Kidney capillary endothelial cell (primary cell): ENCODE measurements at places on chromosomes 1 and 21.

GRCh38 chr21:29017639-29018237 is 1.4 kb downstream of the RWDD2B start:
- no peak for DNase-seq

DNA sequence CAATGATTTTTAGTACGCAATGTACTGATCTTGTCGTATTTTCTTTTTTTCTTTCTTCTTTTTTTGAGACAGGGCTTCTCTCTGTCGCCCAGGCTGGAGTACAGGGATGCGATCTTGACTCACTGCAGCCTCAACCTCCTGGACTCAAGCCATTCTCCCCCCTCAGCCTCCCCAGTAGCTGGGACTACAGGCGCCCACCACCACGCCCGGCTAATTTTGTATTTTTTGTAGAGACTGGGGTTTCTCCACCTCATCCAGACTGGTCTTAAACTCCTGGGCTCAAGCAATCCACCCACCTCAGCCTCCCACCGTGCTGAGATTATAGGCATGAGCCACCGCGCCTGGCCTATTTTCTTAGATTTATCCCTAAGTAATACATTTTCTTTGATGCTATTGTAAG is 43.9 kb upstream of the COL6A2 start:
- DNase-seq: no peak

- DNase-seq: peak; percentile 91
These were observed 1.7 kb downstream of the IRF2BP2 start for GRCh38 chr1:234608025-234608910.

GRCh38 chr1:161185282-161185682 is 8.0 kb upstream of the B4GALT3 start:
- peak; percentile 92 for DNase-seq

- DNase-seq: peak; percentile 69
These were observed 40.2 kb downstream of the TBX19 start for GRCh38 chr1:168320800-168321450.

DNA sequence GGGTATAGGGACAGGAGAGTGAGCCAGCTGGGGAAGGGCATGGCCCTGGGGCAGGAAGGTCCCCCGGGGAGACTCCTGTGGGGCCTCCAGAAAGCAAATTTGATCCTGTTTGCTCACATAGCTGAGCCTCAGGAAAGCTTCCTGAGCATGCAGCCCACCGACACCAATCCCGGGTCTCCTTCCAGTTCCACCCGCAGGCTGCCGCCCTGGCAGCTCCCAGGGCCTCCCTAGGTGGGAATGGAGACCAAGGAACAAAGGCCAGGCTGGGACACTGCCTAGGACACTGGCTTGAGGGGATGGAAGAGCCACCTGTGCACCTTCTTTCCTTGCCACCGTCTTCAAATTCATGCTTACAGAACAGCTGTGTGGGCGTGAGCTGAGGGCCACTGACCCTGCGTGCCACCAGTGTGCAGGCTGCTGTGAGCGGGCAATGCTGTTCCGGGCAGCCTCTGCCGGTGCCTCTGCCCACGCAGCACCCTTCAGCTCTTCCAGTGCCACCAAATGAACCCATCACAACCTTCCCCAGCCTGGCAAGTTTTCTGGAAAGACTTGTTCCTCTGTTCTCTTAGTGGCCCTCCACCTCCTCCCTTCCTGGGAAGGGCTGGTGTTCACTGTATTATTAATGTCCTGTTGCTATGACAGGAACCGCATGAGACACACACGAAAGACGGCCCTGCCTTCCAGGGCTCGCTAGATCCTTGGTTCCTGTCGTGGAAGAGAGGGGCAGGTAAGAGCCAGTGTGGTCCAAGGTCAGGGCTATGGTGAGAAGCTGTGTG is 53.6 kb downstream of the ACBD3 start:
- DNase-seq: no peak

- no peak for DNase-seq
These were observed 32.4 kb downstream of the CDK18 start for GRCh38 chr1:205536759-205537361.

- no peak for DNase-seq
These were observed 142.6 kb downstream of the ZNF644 start for GRCh38 chr1:90879281-90879680.

GRCh38 chr1:227574926-227575325 is 11.6 kb downstream of the ZNF678 start:
- no peak for DNase-seq

DNA sequence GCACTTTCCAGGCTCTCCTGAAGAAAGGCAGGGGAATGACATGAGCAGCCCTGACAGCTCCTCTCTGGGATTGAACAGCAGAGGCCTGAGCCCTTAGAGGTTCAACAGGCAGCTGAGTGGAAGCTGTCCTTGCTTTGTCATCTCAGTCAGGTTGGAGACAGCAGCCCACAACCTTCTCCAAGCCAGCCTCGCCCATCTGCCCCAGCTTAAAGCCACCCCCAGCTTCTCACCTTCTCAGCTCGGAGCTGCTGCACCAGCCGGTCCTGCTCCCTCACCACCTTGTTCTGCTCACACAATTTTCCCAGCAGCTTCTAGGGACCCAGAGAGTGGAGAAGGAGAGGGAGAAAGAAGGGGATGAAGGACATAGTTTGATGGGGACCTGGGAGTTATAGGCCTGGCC is 35.2 kb upstream of the GOLT1A start:
- no peak for DNase-seq

DNA sequence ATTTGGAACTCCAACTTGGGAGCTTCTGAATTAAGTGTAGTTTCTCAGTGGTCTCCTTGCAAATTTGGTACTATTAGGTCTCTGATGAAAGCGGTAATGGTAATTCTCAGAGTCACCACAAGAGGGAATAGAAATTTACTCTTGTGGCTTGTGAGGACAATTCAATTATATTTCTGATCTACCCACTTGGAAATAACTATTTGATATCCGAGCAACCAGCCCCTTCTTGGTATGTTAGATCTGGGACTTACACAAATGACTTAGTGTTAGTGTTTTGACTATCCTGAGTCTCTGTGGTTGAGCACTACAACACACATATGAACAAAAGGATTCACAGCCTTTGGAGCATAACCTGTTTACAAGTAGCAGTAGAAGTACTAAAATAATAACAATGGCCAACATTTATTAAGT is 68.1 kb downstream of the RPS6KA1 start:
- peak; percentile 52 for DNase-seq
